Activated T-cell treated with anti-CD3 and anti-CD28 coated beads, Interleukin-2, amount 50 U/mL, for 72 hours (primary cell): ENCODE measurements at places on chromosomes 5 and 9. TPM values are rescaled to one million over a fixed set of nuclear protein-coding genes. Genes with fewer than 3 reads are reported as not detected.

GRCh38 chr5:135553688-135554462, 18.1 kb upstream of the NEUROG1 start:
- no peak for DNase-seq

GRCh38 chr9:97722331-97722730, 25.2 kb upstream of the XPA start:
- no peak for DNase-seq

IFNA2 gene
- total RNA-seq, result not detected

FGFR4 gene
- total RNA-seq, result 0.62 TPM
